Stimulated activated CD8-positive, alpha-beta memory T cell treated with anti-CD3 and anti-CD28 coated beads, Interleukin-7, amount 100 ng/mL, for 4 hours (primary cell): ENCODE measurements at places on chromosomes 5 and 9.

- no peak for DNase-seq
Measured at GRCh38 chr5:15267966-15268365, 232.0 kb upstream of the FBXL7 start.

DNA sequence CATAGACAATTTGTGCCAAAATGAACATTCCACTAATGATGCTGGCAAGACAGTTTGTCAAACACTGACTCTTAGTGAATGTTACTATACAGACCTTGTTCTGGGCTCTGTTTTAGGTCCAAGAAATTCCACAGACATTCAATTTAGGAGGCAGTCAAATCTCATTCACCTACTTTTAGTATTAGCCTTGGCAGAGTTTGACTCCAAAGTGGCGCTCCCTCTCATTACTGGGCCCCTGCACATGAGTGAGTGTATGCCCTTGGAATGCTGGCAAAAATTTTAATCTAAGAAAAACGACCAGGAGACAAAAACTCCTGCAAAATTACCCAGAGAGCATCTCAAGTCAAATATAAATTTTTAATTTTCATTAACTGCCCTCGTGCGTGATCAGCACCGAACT, 94.9 kb upstream of the SLC27A6 start:
- DNase-seq: no peak

- DNase-seq: no peak
Measured at GRCh38 chr5:179733772-179734126, 1.1 kb downstream of the MAML1 start.

DNA sequence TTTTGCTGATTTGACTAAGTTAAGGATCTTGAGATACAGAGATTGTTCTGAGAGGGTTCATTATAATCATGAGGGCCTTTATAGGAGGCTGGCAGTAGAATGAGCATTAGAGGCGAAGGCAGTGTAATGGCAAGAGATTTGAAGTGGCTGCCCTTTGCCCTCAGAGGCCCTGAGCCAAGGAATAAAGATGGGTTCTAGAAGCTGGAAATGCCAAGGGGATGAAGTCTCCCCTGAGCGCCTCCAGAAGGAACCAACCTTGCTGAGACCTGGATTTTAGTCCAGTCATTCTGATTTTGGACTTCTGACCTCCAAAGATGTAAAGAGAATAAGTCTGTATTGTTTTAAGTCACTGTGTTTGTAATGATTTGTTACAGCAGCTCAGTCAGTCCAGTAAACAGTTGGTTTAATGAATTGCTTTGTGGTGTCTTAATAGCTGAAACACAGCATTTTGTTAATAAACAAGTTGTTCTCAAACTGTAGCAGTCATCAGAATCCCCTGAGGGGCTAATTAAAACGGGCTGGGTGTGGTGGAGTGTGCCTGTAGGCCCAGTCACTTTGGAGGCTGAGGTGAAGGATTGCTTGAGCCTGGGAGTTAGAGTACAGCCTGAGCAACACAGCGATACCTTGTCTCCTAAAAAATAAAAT, 23.2 kb downstream of the GLRX start:
- no peak for DNase-seq

GRCh38 chr9:84002344-84002743, 21.7 kb downstream of the RMI1 start:
- DNase-seq: no peak

DNA sequence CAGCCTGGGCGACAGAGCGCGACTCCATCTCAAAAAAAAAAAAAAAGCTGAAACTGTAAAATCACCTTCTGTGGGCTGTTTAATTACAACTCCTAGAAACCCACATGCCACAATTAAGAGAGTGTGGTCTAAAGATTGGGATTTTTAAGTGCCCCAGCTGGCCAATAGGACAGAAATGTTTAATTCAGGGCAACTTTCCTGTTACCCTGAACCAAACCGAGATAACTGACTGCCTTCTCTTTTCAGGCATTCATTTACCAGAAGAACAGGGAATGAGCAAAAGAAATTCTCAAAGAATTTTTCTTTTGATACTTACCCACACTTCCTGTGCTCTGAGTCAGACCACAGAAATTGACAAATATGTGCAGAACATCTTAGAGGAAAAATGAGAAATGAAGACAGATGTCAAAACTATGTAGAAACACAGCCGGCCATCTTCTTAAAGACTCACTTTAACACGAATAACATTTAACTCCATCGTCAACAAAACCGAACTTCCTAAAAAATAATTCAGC, 221.3 kb upstream of the DAPK1 start:
- no peak for DNase-seq

DNA sequence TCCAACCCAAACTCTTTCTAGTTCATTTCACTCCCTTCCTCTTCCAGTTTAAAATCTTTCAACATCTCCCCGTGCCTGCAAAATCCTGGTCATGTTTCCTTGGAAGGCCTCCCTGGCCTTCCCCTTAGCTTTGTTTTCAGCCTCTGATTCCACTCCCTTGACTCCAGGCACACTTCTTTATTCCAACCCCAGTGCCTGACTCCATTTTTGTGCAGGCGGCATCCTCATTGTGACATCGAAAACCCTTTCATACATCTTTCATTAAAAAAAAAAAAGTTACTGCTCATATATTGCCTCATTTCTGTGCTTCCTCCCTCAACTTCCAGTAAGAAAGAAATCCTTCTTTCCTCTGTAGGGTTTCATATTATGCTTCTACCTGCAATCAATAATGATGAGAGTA, 7.1 kb upstream of the TNFSF8 start:
- DNase-seq: no peak

DNA sequence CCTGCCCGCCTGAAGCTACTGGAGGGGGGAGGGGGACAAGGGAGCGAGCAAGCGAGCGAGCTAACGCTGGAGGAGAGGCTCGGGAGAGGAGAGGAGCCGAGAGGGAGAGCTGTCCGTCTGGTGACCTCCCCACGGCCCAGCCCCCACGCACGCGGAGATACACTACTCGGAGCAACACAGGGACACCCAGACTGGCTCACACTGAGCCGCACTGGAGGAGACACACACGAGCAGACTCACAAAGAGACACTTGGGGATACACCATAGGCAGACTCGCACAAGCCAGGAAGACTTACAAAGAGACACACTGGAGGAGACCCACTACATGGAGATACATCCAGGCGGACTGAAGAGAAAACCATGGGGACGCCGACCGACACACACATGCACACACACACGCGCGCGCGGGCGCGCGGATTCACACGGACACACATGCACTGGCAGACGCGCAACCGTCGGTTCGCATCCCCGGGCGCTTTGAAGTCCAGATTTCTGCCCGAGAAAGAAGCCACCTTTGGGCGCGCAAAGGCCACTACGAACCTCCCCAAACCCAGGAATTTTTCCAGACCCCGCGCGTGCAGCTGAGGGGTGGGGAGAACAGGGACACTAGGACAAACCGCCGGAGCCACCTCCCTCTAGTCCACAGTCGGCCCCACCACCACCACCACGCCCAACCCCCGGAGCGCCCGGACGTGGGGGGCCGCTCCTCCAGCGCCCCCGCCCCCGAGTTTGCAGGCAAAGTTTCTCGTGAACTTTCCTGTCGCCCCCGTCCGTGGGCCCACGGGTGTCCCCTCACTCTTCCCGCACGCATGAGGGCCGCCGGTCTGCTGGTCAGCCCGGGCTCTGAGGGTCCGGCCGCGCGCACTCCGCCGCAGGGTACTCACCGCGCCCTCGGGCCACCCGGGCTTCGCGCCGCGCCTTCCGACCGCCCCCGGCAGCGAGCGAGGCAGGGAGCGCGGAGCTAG, 571 bp downstream of the CNTFR start:
- no peak for DNase-seq

DNA sequence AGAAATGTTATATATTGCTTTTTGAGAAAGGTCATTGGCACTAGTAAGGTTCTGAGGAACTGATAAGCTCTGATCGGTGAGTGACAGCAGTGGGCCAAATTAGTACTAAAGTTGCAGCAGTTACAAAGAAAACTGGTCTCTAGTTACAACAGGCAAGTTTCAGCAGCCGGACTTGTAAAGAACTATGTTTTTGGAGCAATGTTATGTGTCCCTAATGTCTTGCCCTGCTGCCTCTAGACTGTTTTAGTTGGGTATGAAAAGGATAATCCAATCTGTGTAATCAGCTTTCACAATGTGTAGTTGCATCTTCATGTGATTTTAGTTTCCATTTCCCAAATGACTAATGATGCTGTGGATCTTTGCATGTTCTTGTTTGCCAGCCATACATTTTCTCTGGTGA, 113.5 kb downstream of the CAMK4 start:
- DNase-seq: no peak

DNA sequence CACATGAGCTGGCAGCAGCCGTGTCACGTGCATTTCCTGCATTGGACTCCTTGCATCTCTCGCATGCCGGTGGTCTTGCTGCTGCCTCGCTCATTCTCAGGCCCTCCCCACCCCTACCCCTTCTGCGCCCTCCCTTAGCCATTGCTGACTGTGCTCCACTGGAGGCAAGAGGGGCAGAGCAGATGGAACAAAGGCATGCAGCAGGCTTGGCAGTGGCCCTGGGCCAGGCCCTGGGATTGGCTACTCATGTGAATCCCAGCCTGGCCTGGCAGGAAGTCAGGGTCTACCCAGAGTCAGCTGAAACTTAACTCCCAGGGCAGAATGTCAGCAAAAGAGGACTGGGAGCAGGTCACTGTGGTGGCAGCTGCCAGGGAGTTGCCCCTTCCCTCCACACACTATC, 62.3 kb downstream of the TSTD2 start:
- DNase-seq: no peak

GRCh38 chr5:88854769-88855168, 28.2 kb downstream of the MEF2C start:
- no peak for DNase-seq

DNA sequence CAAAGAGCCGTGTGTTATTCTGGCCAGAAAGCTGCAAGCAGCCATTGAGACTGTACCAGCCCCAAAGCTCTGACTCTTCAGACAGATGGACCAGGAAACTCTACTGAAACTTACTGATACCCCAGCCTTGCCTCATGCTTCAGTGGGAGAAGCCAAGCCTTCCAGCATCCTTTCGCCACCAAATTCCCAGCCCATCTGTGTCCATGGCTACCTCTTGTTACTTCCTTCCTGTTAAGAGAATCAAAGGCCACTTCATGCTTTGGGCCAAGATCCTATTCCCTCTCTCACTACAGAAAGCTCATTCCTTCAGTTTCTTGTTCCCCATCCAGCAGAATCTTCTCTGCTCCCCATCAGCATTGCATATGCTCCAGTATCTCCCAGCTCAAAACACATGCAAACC, 46.9 kb upstream of the FREM1 start:
- no peak for DNase-seq

DNA sequence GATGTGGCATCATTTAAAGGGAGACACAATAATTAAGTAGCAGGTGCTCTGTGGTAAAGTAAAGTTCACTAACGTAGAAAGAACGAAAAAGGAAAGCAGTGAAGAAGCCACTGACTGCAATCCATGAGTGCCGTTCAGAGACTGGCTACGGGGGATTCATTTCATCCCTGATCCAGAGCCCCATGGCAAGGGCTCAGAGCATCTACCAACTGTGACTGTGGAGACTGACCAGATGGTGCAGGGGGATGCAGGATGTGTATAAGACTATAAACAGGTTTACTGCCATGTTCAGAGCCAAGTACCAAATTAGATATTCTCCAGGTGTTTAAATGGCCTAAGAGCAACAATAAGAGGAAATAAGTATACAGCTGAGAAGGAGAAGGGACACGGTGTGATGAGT, 47.7 kb downstream of the MARCHF11 start:
- no peak for DNase-seq

GRCh38 chr9:1528456-1528855, 478.3 kb downstream of the DMRT2 start:
- no peak for DNase-seq

DNA sequence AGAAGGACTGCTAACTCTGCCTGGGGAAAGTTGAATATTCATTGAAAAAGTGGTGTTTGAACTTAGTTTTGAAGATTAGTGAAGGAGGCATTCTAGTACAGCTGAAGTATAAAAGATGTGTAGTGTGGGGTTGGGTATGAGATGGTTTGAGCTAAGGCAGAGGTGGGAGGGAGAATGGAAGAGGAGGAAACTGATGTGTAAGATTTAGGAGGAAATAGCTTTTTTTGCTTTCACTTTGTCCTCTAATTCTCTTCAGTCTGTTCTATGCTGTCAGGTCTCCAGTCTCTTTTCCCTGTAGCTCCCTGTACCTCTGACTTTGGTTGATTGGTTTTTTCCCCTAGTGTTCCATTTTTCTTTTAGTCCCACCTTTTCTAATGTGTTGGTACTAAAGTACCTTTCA, 9.0 kb downstream of the CREBRF start:
- DNase-seq: no peak

GRCh38 chr5:13412040-13412595, 532.4 kb downstream of the DNAH5 start:
- DNase-seq: no peak

DNA sequence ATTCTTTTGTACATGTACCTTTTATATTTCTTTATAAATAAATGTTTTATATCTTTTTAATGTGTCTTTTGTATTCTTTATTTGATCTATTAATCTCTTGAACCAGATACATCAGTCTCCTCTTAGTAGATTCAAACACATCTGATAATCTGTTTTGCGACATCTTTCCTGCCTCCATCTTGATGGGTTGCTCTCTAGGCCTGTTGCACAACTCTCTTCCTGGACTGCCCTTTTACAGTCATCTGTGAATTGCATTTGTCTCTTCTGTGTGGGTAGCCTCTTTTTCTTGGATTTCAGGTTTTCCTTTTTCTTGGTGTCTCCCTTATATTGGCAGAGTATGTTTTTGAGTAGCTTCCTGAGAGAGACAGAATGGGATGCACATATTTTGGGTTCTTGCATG, 6.2 kb downstream of the ZFYVE16 start:
- no peak for DNase-seq

DNA sequence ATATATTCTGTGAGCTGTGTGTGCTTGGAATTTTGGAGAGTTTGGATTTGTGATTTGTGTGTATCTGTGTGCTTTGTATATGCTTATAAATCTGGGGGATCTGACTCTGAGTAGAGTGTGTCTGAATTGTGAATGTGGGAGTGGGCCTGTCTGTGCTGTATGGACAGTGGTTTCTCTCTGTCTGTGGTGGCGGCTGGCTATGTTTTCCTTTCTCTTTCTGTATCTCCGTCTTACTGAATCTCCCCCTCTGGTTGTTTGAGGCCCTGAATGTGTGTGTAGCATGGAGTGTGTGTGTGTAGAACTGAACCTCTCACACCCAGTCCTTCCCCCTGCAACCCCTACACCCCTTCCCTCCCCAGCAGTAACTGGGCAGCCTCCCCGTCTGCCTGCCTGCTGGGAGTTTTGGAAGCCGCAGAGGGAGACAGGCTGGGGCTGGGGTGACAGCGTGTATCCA, 4.7 kb downstream of the CXXC5 start:
- DNase-seq: no peak

DNA sequence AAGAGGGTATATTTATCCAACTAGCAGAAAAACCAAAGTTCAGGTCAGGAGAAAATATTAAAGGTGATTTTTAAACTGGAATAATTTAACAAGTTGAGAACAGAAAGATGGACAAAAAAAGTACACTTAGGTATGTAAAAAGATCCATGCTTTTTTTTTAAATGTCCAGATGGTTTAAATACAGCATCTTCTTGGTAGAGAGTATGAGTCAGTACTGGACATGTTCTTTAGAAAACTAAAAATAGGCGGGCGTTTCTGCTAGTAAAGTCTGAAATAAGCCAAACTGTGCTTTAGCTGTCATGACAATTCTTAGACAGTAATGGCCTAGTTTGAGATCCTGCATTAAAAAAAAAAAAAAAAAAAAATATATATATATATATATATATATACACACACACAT, 255.9 kb upstream of the ST8SIA4 start:
- no peak for DNase-seq

- no peak for DNase-seq
Measured at GRCh38 chr5:102815084-102815483, 60.0 kb downstream of the PAM start.
